Stimulated activated memory B cell treated with anti-CD40 and anti-IgM and Interleukin-4, amounts not matched to agents 10 μg/mL and 1 μg/mL and 100 μg/mL, for 72 hours (primary cell): ENCODE measurements at places on chromosomes 12 and 14.
A peak's percentile ranks its signal among the peaks of the same experiment; 100 is the strongest.

DNA sequence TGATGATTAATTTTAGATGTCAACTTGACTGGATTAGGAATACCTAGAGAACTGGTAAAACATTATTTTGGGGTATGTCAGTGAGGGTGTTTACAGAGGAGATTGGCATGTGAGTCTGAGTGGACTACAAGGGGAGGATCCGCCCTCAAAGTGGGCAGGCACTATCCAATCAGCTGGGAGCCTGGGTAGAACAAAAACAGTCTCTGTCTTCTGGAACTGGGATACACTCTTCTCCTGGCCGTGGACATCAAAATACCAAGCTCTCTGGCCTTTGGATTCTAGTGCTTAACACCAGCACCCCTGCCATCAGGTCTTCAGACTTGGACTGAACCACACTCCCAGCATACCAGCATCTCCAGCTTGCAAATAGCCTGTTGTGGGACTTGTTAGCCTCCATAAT, 4.4 kb upstream of the SCAF11 start:
- ATAC-seq, result no peak

DNA sequence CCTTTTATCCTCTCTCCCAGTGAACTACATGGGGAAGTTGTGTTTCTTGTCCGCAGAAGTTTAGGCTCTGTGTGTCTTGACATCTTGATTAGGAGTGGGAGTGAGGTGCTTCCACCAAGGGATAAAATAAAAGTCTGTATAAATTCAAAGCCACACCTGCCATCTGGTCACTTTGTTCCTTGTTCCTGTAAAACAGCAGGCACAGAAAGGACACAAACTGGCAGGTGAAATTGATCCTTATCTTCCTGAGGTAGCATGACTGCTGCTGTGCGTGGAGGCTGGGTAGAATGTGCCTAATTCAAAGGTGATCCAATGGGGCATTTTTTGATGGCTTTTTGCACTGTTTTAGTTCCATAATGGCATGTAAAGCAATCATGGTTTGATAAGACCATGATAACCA, 104.3 kb upstream of the KITLG start:
- no peak for ATAC-seq

GRCh38 chr12:98955284-98955683, 310.2 kb downstream of the APAF1 start:
- no peak for ATAC-seq

GRCh38 chr12:27221625-27222387, 22.3 kb upstream of the STK38L start:
- peak; percentile 85 for ATAC-seq

DNA sequence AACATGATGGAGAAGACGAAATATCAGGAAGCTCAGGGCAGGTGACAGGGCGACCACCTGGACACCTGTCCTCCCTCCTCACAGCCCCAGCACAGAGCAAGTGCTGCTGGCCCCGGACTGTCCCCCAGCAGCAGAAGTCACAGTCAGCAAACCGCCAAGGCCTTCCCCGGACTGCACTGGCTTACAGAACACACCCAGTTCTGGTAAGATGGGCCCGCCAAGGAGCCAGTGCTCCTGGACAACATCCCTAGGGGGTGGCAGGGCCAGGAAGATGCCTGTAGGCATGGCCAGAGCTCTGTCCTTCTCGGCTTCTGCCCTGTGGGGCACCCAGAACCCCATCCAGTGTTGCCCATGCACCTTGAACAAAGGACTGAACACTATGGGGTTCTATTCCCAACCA, 77.9 kb downstream of the BCL11B start:
- ATAC-seq, result no peak

- ATAC-seq, result no peak
Measured at GRCh38 chr12:99911081-99911480, 73.7 kb downstream of the ANKS1B start.

- no peak for ATAC-seq
Measured at GRCh38 chr12:102638777-102639176, 158.4 kb upstream of the IGF1 start.

DNA sequence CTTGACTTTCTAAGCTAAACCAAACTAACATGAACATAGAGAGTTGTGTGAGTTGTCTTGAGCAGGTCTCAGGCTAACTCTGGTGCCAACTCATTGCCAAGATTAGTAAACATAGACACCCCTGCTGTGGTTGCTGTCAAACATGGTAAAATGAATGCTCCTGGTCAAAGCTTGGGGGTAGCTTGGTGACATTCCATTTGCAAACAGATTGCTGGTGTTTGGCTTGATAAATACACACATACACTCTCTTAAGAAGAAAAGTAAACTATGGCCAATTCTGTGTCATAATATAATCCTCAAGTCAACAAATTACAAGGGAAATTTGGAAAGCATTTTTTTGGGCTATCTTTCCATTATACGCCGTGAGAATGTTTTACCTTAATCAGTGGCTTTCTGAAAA, 386.4 kb upstream of the PDE3A start:
- no peak for ATAC-seq

- ATAC-seq, result no peak
Measured at GRCh38 chr12:5768581-5769196, 176.4 kb downstream of the ANO2 start.

DNA sequence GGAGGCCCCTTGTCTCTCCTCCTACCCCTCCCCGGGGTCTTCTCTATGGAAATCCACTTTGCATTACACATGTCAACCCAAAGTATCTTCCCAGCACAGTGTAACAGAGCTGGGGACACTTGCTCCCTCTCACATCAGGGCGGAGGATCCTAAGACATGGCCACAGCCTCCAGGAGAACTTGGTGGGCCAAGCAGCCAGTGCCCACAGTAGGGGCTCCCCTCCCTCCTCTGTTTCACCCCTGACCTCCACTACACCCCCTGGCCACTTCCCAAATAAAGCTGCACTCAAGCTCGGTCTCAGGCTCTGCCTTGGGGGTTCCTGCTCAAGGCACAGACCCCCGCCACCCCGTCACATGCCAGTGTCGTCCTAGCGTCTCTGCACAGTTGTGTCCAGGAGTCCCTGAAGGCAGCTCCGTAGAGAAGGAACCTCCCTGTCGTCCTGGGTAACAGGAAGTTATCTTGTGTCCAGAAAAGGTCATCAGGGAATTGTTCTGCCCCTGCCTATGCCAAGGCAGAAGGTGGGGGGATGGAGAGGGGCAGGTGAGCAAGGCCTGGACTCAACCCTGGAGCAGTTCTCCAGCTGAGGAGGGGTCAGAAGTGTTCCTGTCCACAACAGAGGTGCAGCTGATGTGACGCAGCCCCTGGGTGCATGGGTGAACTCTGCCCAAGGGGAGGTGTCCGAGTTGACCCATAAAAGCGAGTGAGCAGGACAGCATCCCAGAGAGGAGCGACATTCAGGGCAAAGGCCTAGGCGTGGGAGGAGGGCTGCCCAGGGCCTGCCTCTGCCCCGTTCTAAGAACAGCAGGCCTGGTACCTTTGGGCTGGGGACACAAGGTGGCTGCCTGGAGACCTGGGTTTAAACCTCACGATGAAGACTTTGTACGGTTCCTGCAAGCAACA, 25.5 kb downstream of the DIO3 start:
- ATAC-seq, result no peak

- ATAC-seq, result no peak
Measured at GRCh38 chr12:74539261-74539660, 1.6 kb downstream of the ATXN7L3B start.

DNA sequence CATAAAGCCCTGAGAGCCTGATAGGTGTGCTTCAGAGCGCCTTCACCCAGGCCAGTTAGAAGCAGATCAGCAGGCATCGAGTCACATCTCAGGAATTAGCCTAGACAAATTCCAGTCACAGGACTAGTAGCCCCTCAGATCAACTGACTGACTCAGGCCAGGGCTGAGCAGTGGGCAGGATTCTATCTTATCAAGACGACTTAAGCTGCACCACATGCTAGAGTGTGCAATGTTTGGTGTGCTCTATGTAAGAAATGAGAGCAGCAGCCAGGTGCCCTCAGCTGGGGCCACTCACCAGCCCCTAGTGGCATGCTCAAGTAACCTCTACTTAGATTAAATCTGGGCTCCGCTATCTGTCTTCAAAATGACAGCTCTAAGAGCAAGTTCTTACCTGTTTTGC, 19.7 kb upstream of the NGB start:
- ATAC-seq, result no peak

DNA sequence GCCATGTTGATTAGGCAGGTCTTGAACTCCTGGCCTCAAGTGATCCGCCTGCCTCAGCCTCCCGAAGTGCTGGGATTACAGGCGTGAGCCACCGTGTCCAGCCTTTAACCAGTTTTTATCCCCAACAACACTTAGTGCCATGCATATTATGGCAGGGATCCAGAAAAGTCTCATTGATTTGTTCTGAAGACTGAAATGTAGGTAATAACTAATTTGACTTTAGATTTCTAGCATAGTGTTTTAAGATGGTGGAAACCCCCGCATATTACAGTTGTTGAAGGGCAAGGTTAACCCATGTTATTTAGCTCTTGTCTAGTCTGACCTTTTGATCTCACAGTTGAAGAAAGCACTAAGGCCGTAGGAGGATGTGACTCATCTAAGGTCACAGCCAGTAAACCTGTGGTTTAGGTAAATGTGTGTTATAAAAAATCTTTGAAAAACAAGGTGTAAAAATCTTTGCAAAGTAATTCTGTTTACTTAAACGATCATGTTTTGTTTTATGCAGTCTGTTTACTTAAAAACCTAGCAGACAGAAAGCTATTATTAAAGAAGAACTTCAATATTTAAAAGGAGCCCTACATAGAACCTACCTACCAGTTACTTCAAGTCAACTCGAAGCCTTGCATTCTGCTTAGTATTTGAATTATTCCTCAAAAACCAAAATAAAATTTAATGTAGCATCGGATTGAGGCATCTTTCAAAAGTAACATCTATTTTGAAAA, 24.8 kb downstream of the BICDL1 start:
- ATAC-seq, result peak; percentile 80

- no peak for ATAC-seq
Measured at GRCh38 chr12:101010896-101011295, 199.1 kb downstream of the SLC5A8 start.

GRCh38 chr12:109872-110271, 43.3 kb downstream of the IQSEC3 start:
- no peak for ATAC-seq

GRCh38 chr12:49934505-49934904, 16.0 kb upstream of the AQP2 start:
- ATAC-seq, result no peak

- no peak for ATAC-seq
Measured at GRCh38 chr12:117343296-117343695, 18.1 kb downstream of the NOS1 start.

- no peak for ATAC-seq
Measured at GRCh38 chr14:80428171-80428570, 216.9 kb upstream of the DIO2 start.

- no peak for ATAC-seq
Measured at GRCh38 chr14:78308079-78308478, 137.9 kb downstream of the NRXN3 start.

- ATAC-seq, result no peak
Measured at GRCh38 chr12:26698186-26698585, 134.8 kb downstream of the ITPR2 start.

DNA sequence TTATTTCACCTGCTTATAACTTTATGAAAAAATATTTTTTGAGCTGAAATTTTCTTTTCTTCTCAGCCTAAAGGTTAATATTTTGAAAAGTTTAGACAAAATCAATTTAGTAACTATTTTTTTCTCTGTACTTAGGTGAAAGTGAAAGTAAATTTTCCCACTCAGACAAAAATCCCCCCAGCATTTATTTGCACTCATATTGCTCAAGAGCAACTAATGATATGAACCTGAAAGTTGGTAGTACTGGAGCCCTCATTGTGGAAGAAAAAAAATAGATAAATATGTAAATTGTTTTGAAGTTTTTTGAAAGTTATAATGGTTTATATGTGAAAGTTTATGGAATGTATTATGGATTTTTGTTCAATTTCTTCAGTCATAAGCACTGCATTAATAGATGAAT, 1005.9 kb upstream of the ATXN7L3B start:
- ATAC-seq, result no peak

DNA sequence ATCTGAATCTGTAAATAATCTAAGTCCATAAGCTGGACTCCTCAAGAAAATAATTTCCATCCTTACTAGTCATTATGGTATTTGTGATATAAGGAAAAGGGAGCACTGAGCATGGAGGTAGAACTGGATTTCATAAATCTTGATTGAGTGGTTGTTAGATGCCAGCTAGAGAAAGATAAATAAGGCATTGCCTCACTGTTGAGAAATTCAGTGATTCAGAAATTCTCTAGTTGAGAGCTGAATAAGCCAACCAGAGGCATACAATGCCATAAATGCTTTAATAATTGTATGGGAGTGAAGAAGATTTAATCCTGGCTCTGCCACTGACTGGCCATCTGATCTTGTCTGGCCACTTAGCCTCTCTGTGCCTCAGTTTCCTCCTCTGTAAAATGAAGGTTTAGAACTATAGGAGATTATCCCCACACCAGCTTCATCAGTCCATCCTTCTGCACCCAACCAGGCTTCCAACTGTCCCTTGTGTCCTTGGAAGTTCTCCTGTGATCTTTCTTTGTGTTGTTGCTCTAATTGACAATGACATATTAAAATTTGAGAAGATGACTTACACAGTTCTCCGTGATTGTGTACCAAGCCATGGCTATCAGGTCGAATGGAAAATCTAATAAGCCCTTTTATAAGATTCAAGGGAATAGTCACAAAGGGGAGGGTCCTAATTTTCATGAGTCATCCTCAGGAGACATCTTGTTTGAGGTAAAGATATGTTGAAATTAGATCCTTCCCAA, 394.3 kb downstream of the EGLN3 start:
- no peak for ATAC-seq

DNA sequence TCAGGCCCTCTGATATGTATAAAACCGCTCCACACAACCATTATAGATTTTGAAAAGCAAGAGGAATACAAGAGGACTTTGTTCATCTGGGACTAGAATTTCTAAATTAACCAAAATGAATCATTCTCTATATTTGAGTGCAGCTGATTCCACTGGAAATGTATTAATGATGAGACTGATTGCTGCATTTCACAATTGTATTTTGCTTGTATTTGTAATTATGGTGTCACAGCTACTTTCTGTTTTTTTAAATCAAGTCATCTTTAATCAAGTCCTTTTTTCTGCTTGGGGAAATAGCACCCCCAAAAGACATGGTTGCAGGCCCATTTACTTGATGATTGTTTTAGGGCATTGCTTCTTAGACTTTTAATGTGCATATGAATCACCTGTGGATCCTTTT, 162.4 kb downstream of the KICS2 start:
- ATAC-seq, result no peak

DNA sequence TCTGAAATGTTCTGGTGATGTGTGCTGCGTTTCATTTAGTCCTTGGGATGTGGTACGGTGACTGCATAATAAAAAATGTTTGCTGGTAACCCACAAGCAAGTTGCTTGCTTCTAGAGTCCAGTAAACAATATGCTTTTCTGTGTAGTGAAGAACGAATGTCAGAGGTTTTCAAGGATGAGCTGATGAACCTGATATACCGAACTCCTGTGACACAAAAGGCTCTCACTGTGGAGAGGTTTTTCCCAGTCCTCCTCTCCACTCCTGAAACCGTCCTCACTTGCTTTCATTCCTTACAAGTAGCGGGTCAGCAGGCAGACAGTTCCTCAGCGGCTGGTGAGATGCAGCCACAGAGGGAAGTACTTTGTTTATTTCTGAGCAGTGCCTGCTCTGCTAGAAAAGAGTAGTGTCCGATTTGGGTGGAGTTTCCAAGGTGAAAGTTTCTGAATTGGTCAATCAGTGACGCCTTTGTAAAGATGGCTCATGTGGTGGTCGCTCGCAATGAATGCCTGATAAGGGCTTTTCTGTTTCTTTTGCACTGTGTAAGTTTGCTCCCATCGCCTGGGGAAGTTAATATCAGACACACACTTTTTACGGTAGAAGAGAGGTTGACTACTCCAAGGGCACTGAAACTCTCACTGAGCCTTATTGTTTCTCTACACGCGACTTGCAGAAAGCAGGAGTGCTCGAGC, 3.0 kb downstream of the ETV6 start:
- peak; percentile 44 for ATAC-seq

GRCh38 chr12:16863742-16864141, 257.8 kb upstream of the LMO3 start:
- ATAC-seq, result no peak
